ENCODE measurements at places on chromosomes 1 and 21. TPM values are rescaled to one million over a fixed set of nuclear protein-coding genes. Genes with fewer than 3 reads are reported as not detected.

MYBPH gene
- total RNA-seq = not detected

TP73 gene
- 5.1 TPM for total RNA-seq

HSD17B7 gene
- total RNA-seq = 30.1 TPM

DNA sequence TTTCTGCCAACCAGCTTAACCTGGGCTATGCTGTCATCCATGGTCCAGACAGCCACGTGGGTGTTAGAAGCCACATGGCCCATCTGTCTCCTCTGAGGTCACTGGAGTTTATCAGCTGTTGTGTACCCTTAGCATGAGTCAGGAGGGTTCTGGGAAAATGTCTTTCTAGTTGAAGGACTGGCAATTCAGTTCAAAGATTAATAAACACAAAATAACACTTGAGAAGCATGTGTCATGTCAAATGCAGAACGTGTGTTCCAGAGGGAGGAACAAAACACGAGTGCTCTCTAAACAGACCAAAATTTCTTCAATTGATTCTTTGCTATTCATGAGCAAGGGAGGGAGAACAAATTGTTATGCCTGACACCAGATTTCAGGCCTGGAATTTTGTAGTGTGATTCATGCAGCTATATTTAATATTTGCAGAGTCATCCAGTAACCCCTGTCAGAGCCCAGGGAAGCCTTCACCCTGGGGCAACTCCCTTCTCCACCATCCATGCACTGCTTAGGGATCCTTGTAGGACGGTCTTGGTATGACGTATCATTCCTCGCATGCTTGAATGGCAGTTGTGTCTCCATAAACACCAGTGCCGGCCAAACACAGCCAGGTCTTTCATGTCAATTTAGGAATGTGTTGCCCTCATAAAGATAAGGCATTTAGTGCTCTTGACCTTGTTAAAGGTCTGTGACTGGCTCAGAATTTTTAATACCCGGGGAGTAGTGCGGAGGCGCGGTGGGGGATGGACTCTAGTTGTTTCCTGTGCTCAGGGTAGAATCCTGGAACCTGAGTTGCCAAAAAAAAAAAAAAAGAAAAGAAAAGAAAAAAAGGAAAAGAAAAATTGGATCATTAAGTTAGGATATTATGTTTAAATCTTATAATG is 27.7 kb upstream of the DYRK1A start:
- DNase-seq = peak; percentile 92

DNA sequence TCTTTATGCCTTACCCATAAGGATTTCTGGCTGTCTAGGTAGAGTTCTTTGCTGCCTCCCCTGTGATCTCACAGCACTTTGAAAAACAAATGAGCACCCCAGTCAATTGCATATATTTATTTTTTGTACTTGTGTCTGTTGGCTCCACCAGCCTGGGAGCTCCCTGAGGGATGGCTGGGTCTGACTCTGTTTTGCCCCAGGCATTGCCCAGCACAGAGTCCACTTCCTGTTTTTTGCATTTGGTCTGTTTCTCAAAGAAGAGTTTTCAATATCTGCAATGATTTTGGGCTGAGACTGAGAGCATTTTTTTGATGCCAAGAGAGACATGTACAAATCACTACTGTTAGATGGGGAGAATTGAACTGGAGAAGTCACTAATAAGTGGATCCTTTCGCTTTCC is 125.0 kb downstream of the FOXD2 start:
- no peak for DNase-seq

DNA sequence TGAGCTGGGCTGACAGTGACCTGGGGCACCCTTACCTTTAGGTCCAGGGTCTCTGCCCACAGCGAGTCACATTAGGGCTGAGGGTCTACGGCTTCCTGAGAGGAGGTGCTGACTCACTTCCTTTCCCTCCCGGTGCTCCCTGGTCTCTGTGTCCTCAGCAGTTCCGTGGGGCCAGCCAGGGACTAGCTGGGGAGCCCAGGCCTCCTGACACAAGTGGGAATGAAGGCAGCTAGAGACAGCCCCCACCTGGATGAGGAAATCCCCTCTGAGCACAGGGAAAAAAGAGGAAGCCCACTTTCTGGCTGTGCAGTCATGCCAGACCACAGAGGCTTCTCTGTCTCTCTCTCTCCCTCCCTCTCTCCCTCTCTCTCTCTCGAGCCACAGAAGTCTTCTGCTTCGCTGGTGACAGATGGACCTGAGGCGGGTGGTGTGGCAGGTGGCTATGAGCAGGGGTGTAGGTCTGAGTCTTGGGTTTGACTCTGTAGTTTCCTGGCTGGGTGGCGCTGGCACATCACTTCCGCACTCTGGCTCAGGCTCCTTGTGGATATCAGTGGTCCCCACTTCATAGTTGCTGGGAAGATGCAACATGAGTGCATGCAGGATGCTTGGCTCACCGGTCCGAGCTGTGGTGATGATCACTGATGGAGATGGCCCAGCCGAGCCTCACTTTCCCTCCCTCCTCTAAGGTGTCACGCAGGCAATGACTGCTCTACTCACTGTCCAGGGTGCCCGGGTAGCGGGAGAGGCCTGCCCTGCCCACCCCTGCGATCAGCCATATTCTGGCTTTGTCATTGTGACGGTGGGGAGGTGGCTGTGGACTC is 3.5 kb downstream of the SLC66A1 start:
- DNase-seq = peak; percentile 49

- DNase-seq = no peak
Observed at GRCh38 chr1:63739452-63739851, 34.4 kb upstream of the ROR1 start.

Measured in Caki2 (cell line).